Epithelial cell of umbilical artery (primary cell): ENCODE measurements at places on chromosomes 16 and 17. TPM values are rescaled to one million over a fixed set of nuclear protein-coding genes. Genes with fewer than 3 reads are reported as not detected.

TBX6 gene
- under 0.01 and 0.15 TPM in 2 replicates for total RNA-seq

ZP2 gene
- not detected in 2 replicates for total RNA-seq

PGAP6 gene
- total RNA-seq, result 78.0 and 93.9 TPM in 2 replicates

SLC39A11 gene
- total RNA-seq, result 18.5 and 28.7 TPM in 2 replicates

SPATA22 gene
- 0.30 and 1.3 TPM in 2 replicates for total RNA-seq

MYOCD gene
- total RNA-seq, result not detected in 2 replicates

KRT25 gene
- total RNA-seq, result not detected in 2 replicates

HOXB4 gene
- 3.2 and 4.6 TPM in 2 replicates for total RNA-seq

ZFP3 gene
- 0.97 and 1.2 TPM in 2 replicates for total RNA-seq

ACSM5 gene
- total RNA-seq, result not detected in 2 replicates

HOXB8 gene
- total RNA-seq, result 2.0 and 3.6 TPM in 2 replicates

ORC6 gene
- total RNA-seq, result 15.3 and 21.3 TPM in 2 replicates

ANKRD13B gene
- 5.5 and 6.2 TPM in 2 replicates for total RNA-seq
